Activated CD4-positive, alpha-beta T cell treated with anti-CD3 and anti-CD28 coated beads, Interleukin-2, amount 10 ng/mL, durations not matched to agents 24 days and 14 days (primary cell): ENCODE measurements at places on chromosomes 12 and 14.

DNA sequence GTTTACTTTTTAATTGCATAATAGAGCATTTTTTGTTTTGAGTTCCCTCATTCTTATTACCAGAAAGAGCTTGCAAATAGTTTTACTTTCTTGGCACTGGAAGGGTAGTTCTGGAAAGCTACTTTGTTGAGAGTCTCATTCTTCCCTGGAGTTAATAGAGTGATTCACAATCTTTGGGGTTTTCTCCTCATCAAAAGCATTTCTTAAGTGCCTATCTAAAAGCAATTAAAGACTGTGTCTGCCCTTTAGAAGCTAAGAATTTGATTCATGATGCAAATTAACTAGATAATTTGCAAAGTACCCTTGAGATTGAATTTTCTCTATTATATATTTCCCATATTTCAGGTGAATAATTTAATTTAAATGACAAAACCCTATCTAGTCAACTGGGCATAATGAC, 8.1 kb upstream of the BMAL2 start:
- DNase-seq, result no peak

DNA sequence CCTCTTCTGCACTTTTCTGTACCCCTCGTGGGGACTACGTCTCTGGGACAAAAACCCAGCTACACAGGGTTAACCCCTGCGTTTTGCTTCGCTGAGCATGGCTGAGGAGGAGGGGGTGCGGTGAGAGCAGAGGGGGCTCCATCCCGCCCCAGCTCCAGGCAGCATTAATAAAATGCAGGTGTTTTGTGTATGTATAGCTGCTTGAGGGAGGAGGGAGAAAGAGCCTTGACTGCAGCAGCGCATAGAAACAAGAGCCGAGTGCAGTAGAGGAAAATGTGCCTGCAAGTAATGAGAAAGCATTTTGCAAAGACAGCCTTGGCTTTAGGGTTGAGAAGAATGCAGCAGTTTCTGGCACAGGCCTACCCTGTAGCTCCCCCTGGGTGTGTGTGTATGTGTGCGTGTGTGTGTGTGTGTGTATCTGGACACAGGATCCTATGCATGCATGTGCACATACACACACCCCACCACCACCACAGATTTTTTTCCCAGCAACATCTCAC, 103.9 kb downstream of the ZFP36L1 start:
- DNase-seq, result no peak

DNA sequence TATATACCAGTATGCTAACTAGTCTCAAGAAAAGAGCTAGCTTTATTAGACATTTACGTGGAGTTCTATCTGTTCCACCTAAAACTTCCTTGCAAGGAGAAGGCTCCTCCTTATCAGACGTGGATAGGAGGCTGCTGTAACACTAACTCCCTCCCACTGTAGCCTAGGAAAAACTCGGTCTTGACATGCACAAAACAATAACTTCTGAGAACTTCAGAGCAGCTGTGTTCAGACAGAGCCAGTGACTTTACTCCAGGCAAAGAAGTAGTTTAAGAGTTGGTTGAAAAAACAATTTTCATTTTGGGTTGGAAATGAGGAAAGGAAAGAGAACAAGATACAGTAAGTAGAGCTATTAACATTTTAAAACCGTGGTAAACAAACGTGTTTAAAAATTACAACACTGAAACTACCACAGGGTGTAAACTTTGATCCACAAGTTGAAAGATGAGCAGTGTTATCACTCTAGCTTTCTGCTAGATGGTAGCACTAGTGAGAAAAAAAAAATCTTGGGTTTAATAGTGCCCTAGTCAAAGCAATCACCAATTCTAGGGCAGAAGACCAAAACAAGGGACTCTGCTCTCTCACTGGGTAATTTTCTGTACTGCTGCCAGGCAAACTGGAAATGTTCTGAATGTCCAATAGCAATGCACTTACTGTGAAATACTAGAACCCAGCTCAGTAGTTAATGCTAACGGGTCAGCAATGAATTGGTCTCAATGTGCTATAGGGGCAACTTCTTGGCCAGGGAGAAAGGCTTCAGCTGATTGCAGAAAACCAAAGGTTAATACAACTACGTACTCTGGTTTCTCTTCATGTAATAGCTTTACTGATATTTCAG, 2.4 kb downstream of the ATF7 start:
- DNase-seq, result no peak

GRCh38 chr12:105083551-105084105, 630 bp downstream of the ALDH1L2 start:
- peak; percentile 58 for DNase-seq

- DNase-seq, result no peak
Measured at GRCh38 chr12:48940181-48940580, 14.9 kb upstream of the FKBP11 start.

- no peak for DNase-seq
Measured at GRCh38 chr14:104747876-104748275, 5.1 kb upstream of the SIVA1 start.

DNA sequence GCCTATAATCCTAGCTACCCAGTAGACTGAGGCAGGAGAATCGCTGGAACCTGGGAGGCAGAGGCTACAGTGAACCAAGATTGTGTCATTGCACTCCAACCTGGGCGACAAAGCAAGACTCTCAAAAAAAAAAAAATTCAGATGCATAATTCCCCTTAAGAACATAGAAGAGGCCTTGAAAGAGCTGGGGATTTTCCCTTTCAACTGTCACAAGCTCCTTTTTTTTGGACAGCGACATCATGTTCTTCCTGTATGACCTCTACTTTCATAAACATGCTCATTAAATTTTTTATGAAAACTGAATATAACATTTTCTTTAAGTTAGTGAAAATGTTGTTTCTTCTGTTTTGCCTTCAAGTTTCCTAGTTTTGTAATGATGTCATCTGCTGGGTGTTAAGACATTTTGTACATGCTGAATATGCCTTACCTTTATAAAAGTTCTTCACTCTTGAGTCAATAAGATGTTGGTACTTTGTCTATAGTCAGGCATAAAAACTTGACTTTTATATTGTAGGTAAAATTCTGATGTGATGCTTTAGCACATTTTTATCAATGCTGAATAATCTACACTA, 76.0 kb downstream of the PTHLH start:
- peak; percentile 10 for DNase-seq

GRCh38 chr12:109264095-109264942, 44.8 kb downstream of the FOXN4 start:
- DNase-seq, result peak; percentile 78

DNA sequence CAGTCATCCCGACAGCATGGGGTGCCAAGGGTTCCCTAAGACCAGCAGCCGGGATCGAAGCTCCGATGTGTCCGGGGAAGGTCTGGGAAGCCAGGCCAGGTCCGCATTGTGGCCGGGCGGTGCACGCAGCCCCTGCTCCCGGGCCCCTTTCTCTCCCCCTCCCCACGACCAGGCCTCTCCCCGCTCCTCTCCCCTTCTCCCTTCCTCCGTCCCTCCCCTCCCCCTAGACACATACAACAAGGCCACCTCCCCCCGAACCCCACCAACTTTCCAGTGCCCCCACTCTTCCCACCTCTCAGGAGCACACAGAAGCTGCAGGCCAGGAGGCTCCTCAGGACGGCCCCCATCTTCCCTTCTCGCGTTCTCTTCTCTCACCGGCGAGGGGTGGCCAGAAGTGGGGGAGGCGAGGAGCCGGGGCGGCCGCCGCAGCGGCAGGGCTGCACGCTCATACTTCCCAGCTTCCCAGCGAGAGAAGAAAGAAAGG, 413 bp downstream of the LRP6 start:
- peak; percentile 56 for DNase-seq

GRCh38 chr12:91951571-91951970, 194.1 kb downstream of the BTG1 start:
- no peak for DNase-seq

DNA sequence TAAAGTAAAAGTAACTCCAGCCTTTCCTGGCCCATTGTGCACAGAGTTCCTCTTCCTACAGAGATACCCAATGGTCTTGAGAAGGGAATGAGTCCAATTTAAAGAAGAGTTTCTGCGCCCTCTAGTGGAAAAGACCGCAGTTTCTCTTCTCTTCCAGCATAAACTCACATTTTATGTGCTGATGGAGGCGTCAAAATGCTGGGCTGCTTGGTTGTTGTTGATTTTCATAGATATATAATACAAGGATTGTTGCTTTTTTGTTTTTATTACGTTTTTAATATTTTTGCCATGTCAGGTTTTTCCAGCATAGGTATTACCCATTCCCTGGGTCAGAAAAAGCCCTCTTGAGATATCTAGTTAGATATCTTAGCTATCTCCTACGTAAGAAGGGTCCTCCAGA, 356.9 kb upstream of the STXBP6 start:
- peak; percentile 57 for DNase-seq

GRCh38 chr14:50340963-50341362, 28.8 kb downstream of the DMAC2L start:
- DNase-seq, result no peak

GRCh38 chr14:99426265-99426664, 54.4 kb downstream of the SETD3 start:
- no peak for DNase-seq

DNA sequence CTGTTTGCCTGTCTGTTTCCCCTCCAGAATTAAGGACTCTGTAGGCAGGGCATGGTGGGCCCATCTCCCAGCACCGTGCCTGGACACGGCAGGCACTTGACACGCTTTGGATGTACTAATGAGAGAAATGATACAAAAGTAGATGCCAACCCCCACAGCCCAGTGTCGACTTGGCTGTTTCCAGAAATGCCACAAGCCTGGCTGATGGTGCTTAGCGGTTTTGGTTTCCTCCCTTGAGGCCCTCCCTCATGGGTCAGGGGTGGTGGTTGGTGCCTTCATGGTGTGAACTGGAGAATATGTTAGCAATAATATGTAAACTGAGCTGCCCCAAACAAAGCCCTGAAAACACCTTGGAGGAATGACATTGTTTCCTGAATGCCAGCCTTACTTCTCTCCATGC, 55.5 kb upstream of the ESRRB start:
- DNase-seq, result no peak

DNA sequence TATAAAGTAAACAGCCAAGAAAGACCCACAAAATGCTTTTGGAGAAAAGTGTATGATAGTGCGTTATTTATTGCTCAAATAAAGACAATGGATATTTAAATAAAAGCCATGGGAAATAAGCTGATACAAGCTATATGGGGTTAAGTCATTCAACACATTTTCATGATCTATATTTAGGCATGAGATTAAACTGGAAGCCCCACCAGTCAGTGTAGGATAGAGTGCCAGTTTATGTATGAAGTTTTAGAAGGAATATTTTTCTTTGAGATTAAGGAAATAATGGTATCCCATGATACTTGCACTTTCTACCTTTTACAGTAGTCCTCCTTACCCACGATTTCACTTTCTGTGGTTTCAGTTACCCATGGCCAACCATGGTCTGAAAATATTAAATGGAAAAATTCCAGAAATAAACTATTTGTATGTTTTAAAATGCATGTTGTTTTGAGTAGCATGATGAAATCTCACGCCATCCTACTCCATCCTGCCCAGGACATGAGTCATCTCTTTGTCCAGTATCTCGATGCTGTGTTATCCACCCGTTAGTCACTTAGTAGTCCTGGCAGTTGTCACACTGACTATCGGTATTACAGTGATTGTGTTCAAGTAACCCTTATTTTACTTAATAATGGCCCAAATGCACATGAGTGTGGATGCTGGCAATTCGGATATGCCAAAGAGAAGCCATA, 22.3 kb downstream of the SYT1 start:
- DNase-seq, result no peak

- DNase-seq, result no peak
Measured at GRCh38 chr12:92695577-92695976, 7.2 kb upstream of the PLEKHG7 start.

DNA sequence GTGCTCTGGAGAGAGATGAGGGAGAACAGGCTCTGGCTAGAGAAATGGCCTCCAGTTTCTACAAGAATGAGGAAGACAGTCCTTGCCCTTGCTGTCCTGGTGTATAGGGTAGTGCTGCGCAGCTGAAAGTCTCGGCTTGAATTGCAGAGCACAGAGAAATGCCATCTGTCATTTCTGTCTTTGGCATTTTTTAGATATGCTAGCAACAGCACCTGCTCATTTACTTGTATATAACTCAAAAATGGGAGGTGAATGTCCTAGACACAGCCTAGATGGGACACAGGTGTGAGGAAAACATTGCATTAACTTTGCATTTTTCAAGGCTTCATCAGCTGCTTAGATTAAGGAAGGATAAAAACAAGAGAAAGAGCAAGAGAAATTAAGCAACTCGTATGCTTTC, 35.8 kb downstream of the GPR19 start:
- DNase-seq, result no peak

GRCh38 chr12:132186857-132187620, 42.8 kb downstream of the NOC4L start:
- DNase-seq, result peak; percentile 71

DNA sequence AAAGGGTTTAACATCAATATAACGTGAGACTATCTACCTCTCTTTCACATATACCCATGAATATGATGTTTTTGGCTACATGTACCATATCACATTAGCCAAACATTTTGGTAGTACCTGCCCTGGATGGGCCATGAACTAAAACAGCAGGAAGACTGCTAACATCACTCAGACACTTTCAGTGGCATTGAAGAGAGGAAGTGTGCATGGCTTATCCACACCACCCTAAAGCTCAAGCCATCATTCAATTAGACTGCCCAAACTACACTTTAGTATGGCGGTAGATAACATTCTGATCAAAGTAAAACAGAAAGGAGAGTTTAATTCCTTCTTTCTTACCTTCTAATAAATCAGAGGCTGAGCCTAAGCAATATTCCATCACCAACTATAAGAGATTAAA, 103.0 kb downstream of the PEBP1 start:
- peak; percentile 19 for DNase-seq

DNA sequence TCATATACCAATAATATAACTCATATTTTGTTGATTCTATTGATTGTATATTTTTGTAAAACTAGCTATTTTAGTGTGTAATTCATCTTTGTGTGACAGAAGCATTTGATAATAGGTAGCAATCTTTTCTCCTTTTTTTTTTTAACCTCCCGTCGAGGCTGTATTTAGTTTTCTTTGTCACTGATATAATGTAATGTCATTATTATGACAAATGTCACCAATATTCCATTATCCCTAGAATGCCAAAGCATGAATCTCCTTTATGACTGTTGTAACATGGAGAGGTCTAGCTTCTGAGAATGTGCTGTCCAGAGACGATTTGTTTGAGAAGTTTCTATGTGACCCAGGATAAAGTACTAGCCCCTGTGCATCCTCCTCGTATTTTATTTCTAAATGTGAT, 639.0 kb upstream of the ATXN7L3B start:
- no peak for DNase-seq
